ENCODE measurements at places on chromosomes 4 and X.

GRCh38 chr4:65893957-65894755 lies 223.9 kb upstream of the EPHA5 start:
- DNase-seq: no peak

DNA sequence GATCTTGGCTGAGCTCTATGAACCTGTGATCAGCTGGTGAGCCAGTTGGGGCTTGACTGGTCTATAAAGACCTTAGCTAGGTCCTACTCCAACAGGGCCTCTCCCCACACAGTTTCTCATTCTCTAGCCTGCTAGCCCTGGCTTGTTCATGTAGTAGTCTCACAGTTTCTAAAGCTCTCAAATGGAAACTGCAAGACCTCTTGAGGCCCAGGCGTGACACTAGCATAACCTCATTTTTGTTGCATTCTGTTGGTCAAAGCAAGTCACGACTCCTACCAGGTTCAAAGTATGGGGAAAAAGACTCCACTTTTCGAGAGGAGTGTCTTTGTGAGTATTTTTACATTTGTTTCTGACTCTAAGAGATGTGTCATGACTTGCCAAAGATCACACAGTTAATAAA lies 50.9 kb downstream of the CEP44 start:
- no peak for DNase-seq

DNA sequence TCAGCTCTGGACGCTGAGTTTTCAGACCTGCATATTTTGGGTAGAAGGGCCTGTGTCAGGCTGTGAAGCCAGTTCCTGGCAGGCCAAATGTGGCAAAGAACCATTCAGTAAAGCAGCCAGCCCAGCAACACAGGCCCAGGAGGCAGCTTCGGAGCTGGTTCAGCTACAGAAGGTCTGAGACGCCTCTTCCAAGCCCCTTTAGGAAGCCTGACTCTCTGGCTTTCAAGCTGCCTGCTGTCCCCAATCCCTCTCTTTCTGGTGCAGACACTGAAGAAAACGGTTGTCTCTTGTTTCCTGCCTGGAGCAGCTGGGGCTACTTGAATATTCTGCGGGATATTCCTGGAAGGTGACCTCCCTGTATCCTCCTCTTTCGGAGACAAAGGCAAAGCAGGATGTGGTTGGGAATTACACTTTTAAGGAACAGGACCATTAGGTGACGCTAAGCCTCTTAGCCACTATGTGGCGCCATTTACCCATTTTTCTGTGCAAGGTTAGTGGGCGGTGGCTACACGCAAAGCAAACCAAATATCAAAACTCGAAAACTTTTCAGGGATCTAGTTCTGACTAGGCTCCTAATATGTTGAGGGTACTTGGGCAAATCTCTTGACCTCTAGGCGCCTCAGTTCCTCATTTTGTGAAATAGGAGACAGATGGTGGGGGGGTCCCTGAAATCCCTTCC lies 47.2 kb upstream of the LAS1L start:
- no peak for DNase-seq

- DNase-seq: no peak
Observed at GRCh38 chr4:15213302-15213970, 211.2 kb downstream of the CPEB2 start.

- DNase-seq: no peak
Observed at GRCh38 chrX:41096339-41096955, 11.2 kb downstream of the USP9X start.

GRCh38 chr4:23033796-23034195 lies 341.1 kb downstream of the GBA3 start:
- no peak for DNase-seq
